ENCODE measurements at places on chromosomes 6 and 20.

- DNase-seq = no peak
Measured at GRCh38 chr20:6122111-6122872, 538 bp downstream of the FERMT1 start.

DNA sequence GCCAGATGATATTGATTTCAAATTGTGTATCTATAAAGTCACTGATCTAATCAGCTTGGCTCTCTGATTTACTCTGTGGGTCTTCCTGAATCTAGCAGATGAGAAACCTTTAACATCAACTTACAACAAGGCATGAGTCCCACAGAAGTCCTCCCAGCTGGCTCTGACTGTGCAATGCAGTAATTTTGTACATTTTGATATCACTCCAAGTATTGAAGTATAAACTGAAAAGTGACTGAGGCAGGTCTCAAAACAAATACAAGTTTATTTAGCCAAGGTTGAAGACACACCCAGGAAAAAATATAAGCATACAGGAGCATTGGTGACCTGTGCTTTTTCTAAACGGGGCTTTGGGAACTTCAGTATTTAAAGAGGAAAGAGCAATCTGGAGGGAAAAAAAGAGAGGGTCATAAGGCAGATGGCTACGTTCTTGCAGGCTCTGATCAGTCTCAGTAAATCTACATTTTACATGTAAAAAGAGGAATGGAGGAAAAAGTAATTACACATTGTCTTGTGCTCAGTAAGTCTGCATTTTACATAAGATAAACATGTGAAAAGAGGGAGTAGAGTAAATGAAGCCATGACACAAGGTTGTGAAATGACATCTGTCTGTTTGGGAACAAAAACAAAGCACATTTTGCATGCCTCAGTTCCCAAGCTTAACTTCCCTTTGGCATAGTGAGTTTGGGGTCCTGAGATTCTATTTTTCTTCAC lies 59.5 kb downstream of the CRYBG1 start:
- no peak for DNase-seq

DNA sequence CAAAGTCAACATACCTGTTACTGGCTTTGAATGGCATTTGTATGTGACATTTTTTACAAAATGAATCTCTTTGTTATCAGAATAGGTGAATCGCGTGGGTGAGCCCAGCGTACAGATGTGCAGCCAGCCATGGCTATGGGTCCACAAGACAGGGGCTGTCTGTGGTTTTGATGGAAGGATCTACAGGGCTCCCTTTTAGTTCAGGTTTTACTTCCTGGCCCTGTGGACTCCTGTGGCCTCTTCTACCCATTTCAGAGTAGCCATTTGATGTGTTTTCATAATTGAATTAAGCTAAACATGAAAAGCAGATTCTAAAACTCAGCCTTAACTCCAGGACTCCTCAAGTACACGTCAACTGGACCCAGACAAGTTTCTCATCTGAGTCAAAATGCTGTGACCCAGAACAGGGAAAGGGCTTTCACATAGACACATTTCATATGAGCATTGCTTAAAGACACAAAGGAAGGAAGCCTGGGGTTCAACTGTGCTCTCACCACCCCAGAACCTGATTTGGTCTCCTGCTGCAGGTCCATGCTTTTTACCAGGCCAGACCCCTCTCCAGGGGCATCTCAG lies 105.3 kb upstream of the NAA20 start:
- no peak for DNase-seq

- DNase-seq = no peak
Measured at GRCh38 chr6:163573503-163574179, 159.1 kb downstream of the QKI start.

DNA sequence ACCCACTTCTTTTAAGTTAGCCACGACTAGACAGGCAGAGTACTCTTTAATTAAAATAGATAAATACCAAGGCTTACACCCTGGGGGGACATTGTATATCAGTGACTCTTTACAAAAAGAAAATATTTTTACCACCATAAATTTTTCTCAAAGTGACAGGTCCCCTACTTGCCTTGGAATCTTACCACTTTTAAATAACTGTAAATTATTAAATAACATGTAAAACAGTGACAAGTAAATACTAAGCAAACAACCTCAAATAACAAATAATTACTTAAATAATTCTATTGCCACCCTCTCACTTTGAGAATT lies 116.3 kb downstream of the OGFRL1 start:
- DNase-seq = no peak

GRCh38 chr6:170152989-170153388 lies 137.9 kb downstream of the DLL1 start:
- no peak for DNase-seq

DNA sequence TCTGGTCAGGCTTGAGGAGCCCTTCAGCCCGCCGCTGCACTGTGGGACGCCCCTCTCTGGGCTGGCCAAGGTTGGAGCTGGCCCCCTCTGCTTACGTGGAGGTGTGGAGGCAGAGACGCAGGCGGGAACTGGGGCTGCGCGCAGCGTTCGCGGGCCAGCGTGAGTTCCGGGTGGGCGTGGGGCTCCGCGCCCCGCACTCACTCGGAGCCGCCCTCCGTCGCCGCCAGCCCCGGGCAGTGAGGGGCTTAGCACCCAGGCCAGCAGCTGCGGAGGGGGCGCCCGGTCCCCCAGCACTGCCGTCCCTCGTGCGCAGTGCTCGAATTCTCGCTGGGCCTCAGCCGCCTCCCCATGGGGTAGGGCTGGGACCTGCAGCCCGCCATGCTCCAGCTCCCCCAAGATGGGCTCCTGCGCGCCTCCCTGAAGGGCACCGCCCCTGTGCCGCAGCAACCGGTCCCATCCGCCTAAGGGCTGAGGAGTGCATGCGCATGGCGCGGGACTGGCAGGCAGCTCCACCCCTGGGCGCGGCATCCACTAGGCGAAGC lies 695.9 kb downstream of the EPHA7 start:
- no peak for DNase-seq

DNA sequence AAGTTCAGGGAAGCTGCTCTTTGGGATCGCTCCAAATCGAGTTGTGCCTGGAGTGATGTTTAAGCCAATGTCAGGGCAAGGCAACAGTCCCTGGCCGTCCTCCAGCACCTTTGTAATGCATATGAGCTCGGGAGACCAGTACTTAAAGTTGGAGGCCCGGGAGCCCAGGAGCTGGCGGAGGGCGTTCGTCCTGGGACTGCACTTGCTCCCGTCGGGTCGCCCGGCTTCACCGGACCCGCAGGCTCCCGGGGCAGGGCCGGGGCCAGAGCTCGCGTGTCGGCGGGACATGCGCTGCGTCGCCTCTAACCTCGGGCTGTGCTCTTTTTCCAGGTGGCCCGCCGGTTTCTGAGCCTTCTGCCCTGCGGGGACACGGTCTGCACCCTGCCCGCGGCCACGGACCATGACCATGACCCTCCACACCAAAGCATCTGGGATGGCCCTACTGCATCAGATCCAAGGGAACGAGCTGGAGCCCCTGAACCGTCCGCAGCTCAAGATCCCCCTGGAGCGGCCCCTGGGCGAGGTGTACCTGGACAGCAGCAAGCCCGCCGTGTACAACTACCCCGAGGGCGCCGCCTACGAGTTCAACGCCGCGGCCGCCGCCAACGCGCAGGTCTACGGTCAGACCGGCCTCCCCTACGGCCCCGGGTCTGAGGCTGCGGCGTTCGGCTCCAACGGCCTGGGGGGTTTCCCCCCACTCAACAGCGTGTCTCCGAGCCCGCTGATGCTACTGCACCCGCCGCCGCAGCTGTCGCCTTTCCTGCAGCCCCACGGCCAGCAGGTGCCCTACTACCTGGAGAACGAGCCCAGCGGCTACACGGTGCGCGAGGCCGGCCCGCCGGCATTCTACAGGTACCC lies at the start of gene ESR1:
Gene ESR1, plus strand, starts transcription at position 170 of the 858 bp plus-strand sequence. Its CDS starts 231 bp downstream, at position 401.
- no peak for DNase-seq

- no peak for DNase-seq
Measured at GRCh38 chr6:104633125-104633524, 226.6 kb downstream of the HACE1 start.

GRCh38 chr20:55057779-55058415 lies 582.5 kb downstream of the DOK5 start:
- no peak for DNase-seq

DNA sequence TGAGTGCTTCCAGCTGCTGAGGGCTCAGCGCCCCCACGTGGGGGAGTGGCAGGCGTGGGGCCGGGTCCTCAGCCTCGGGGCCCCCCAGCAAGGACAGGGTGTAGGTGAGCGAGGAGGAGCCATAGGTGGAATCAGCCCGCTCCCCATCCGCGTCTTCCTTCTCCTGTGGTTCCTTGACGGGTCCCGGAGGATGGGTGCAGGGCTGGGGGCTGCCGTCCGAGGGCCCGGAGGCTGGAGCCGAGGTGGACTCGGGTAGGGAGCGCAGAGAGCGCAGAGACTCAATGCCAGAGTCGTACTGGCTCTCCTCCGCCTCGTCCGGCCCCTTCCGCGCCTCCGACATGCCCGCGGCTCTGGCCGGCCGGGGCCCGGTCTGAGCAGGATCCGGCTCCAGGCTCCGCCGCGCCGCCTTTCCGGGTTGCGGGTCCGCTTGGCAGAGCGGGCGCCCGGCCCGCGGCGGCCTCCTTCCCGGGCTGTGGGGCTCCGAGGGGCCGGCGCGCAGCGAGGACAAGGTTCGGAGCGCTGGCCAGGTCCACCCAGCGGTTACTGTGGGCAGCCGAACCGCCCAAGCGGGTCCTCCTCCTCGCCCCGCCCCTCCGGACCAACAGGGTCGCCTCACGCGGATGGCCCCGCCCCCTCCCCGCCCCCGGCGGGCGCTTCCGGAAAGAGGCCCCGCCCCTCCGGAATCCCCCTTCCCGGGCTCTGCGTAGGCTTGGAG lies at the start of gene NFKBIE:
Gene NFKBIE, minus strand, starts transcription at position 545 of the 715 bp plus-strand sequence. Its CDS starts 205 bp downstream, at position 340.
- DNase-seq = peak; percentile 97

DNA sequence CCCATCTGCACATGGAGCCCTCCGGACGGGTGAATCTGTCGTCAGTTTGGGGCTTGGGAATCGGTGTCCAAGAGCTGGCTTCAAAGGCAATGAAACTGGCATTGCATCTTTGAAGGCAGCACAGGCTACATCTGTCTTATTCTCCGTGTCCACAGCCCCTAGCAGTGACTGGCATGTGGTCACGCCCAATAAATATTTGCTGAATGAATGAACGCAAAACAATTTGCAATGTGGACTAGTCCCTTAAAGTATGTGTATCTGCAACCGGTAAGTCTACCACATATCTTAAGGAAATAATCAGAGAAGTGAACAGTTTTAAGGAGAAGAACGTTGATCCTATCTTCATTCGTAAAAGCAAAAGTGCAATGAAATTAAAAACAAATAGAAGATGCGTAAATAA lies 8.0 kb upstream of the PMEPA1 start:
- no peak for DNase-seq

- peak; percentile 33 for DNase-seq
Measured at GRCh38 chr6:142857796-142858555, 87.0 kb downstream of the HIVEP2 start.

DNA sequence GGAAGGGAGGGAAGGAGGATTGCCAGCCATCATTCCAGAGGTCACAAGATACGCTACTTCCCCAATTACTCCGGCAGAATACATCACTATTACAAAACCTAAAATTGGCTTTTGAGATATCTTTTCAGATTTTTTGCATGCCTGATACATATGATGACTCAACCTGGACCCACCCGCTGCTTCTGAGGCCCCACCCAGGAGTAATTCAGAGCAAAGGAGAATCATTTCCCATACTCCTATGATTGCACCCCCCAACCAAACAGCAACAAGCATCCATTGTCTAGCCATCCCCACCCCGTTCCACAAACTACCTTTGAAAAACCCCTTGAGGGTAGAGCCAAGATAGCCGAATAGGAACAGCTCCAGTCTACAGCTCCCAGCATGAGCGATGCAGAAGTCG lies 163.5 kb upstream of the GJE1 start:
- no peak for DNase-seq

DNA sequence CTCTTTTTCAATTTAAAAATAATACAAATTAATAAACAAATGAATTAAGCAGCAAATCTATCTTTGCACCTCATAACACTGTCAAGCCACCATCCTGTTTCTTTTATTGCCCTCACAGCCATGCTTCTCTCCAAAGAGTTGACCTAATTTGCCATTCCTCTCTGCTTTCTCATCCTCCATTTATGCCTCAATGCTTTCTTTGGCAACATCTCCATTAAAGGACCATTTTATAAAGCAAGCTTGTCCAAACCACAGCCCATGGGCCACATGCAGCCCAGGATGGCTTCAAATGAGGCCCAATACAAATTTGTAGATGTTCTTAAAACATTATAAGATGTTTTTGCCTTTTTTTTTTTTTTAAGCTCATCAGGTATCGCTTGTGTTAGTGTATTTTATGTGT lies 26.4 kb upstream of the MEI4 start:
- no peak for DNase-seq

- DNase-seq = no peak
Measured at GRCh38 chr20:44362466-44362940, 7.0 kb downstream of the HNF4A start.

DNA sequence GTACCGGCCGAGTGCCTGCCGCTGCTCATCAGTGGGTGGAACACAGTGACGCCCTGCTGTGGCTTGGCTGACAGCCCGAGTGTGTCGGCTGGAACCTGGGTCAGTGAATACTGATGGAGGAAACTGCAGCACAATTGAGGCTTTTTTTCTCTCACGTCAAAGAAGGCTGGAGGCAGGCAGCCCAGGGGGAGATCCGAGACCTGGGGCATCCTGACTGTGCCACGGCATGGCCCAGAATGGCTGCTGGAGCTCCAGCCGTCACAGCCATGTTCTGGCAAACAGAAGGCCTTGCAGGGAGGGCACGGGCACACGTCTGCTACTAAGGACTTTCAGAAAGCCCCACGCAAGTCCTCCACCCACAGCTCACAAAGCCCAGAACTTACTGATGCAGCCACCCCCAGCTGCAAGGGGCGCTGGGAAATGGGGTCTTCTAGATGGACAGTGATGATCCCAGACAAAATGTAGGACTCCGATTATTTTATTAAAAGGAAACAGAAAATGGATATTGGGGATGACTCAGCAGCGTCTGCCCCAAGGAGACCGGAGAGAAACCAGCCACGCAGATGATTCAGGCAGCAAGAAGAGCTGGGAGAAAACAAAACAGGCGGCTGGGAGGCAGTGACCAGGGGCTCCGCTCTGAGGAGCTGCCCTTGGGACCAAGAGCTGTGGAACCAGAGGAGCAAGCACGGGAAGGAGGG lies 140.0 kb downstream of the TAF4 start:
- DNase-seq = no peak

- no peak for DNase-seq
Measured at GRCh38 chr6:154613137-154613676, 102.7 kb upstream of the CNKSR3 start.

DNA sequence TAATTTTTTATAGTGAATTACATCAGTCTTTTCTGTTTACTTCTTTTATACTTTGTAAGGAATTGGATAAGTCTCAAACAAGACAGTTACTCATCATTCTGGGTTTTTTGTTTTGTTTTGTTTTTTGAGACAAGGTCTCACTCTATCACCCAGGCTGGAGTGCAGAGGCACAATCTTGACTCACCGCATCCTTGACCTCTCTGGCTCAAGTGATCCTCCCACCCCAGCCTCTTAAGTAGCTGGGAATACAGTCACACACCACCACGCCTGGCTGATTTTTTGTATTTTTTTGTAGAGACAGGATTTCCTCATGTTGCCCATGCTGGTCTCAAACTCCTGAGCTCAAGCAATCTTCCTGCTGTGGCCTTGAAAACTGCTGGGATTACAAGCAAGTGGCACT lies 524.3 kb downstream of the EYS start:
- no peak for DNase-seq

All from CD4-positive, alpha-beta T cell treated with Interleukin-15 for 1 hour (primary cell).